ENCODE measurements at places on chromosomes 3 and 15.

DNA sequence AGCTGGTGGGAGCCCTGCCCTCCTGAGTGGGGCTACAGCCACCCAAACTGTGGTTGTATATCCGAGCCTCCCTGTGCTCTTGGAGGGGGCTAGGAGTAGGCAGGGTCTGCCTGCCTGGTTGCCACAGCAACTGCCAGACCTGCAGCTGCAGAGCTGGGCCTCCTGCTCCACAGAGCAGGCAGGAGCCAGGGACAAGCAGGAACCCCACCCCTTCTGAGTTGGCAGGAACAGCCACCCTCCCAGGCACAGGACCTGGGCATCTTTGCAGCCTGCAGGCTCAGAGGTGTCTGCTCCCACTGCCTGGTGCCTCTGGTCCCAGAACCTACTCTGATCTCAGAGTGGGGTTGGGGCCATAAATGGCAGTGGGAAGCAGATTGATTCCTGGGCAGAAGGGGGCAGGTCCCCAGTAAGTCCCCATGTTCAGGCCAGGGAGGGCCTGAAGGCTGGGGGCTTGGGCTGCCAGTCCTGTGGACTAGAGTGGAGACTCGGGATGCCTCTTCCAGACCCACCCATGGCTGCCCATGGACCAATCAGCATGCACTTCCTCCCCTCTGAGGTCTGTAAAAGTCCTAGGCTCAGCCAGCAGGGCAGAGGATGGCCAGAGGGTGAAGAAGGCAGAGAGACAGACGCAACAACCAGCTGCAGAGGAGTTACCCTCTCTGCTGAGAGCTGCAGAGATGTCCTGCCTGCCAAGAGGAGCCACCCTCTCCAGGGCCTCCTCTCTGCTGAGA is 10.3 kb upstream of the LRRC31 start:
- no peak for DNase-seq

DNA sequence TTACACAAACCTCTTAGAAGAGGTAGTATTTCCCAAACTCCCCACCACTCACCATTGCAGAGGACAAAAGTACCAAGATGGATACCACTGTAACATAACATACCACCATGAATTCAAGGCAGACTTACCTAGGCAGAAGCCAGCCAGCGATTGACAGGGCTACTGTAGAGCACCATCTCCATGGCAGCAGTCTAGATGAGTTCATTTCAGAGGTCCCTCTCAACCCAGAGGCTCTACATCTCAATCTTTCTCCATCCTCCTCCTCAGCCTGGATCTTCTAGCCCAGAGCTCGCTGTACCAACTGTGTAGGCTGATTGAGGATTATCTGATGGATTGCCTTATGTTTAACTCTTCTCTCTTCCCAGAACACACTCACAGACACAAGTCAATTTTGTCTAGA is 2.0 kb upstream of the PLIN1 start:
- DNase-seq = no peak

DNA sequence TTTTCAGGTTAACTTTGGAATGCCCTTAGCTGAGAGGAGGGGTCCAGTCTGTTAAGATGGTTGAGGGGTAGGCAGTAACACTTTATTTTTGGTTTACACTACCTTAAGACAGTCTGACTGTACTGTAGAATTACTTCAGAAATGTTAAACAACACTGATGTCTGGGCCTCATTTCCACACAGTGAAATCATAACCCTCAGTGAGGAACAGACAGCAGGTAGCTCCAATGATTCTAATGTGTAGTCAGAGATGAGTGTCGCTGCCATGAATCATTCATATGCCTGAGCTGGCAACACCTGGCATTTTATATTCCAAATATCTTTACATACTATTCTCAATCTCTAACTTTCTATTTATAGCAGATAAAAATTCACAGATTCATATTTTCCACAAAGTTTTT is 37.3 kb upstream of the POU1F1 start:
- DNase-seq = no peak

GRCh38 chr3:31713816-31714215 is 181.1 kb downstream of the STT3B start:
- DNase-seq = no peak

GRCh38 chr3:19945969-19946831 is 697 bp upstream of the RAB5A start:
- DNase-seq = peak; percentile 5

DNA sequence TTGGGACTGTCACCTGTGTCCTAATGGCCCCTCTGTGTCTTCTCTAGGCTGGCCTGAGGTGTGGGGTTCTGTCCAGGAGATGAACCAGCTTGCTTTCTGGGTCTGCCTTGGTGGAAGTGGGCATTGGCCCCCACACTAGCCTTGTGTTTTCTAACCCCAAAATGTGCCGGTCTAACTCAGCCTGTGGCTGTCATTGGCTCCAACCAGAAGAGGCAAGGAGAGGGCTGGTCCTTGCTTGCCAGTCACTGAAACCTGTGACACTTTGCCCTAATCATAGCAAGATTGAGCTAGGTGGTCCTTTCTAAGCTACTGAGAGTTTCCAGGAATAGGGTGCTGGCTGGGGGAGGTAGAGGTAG is 2.2 kb downstream of the C15orf39 start:
- DNase-seq = no peak

DNA sequence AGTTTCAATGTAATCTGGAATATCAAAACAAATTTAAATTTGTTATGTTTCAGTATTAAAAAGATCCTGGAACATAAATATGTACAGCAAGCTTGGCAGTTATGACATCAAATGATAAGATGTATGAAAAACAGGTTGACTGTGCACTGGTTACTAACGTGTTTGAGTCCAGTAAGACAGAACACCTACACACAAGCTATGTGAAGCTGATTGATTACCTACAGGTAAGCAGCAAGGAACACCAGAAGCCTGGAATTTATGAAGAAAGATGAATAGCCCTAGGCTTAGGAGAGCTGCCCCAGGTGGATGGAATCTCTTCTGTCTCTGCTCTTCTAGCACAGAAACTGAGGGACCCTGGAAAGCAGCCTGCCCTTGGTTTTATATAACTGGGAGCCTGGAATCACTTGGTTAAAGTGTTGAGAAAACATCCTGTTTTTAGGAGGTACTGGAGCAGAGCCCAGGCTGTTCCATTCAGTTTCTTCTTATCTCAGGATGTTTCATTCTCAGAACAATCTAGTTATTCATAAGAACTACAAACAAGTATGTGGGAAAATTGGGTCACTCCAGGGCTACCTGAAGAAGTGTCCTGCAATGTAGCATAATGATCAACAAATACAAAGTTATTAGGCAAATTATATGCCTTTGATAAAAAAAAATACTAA is 36.3 kb downstream of the SLITRK3 start:
- DNase-seq = no peak

DNA sequence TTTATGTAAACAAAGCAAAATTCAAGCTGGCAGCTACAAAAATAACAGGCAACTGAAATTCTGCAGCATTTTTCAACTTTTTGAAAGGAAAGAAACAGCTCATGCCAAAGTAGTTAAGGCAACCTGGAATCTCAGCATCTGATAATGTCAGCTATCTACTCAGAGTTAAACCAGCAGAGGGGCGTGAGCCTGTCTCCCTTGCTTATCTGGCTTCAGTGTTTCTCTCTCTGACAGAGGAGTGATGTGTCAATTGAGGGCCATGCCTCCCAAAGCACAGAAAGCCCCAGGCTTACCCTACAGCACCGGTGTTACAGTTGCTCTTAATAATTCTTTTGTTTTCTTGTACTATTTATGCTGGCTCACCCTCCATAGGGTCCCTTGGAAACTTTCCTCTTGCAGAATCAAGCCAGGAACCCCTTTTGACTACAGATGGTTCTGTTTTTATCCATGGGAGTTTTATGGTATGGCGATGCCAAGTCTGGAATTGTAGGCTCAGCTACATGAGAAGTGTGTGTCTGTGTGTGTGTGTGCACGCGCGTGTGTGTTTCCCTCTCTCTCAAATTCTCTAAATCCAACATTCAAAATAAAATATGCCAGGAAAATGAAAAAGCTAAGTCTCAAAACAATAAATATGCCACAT is 7.3 kb downstream of the TMEM212 start:
- no peak for DNase-seq

GRCh38 chr3:51382947-51383578 is 2.0 kb upstream of the MANF start:
- DNase-seq = no peak

DNA sequence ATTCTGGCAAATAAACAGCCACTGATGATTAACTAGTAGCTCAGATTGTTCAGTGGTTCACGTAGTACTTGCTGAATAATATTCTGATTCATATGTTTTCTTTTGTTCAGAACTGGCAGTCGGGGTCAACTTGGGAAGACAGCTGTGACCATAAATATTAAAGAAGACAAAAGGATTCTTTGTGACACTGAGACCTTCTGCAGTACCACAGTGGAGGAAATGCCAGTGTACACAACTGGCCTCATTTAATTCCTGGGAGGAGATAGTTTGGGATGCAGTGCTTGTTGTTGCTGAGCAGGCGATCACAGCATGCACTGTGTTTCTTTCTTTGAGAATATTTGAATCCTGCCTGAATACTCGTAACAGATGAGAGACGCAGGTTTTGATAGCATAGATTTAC is 26.7 kb upstream of the MCF2L2 start:
- DNase-seq = no peak

- no peak for DNase-seq
These were observed 50.5 kb upstream of the TEX264 start for GRCh38 chr3:51620543-51620942.

- no peak for DNase-seq
These were observed 320.9 kb upstream of the RASGRP1 start for GRCh38 chr15:38885471-38885952.

GRCh38 chr15:69462030-69462492 is 9.4 kb downstream of the RPLP1 start:
- DNase-seq = no peak

DNA sequence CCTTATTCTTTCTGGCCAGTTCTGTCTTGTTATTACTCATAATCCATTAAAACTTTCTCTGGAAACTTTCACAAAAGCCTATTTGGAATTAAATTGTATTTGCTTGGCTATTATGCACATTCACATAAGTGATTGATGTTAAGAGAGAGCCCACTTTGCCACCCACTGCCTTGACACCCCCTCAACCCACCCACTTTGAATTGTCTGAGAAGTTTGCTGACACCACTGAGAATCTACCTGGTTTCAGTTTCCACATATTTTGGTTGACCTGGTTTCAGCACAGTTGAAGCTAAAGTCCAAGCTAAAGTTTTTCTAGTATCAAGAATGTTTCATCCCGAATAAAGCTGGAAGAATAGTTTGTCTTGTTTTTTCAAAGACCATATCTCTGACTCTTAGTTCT is 70.9 kb downstream of the ARMC8 start:
- DNase-seq = no peak

- no peak for DNase-seq
These were observed 130.1 kb downstream of the TAFA4 start for GRCh38 chr3:68802111-68802870.

DNA sequence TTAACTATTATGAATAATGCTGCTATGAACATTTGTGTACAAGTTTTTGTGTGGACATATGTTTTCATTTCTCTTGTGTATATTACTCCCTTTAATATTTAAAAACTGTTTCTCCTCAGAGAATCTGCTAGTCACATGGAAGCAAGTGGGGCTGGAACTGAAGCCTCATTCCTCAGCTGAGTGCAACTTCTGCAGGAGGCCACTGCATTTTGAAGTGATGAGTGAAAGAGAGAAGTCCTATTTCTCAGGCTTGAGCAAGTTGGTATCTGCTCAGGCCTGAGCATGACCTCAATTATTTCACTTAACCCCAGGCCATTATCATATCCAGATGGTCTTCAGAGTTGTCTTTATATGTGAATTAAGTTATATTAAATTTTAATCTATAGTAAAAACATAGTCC is 11.5 kb downstream of the TLR9 start:
- no peak for DNase-seq

DNA sequence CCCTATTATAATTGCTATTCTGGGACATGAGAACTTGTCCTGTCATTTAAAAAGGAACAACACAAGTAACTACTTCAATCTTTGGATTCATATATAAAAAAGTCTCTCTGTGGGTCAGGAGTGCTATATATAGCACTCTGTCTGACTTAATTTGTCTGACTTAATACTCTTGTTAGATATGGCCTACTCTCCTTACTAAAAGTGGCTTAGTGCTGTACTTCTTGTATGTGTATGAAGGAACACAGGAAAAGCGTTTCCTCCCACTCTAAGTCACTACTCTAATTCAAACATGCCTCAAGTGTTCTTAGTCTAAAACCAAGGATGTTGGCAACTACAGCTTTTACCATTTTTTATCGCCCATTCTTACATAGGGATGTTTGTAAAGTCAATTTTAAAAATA is 255.2 kb upstream of the ROBO1 start:
- no peak for DNase-seq

GRCh38 chr3:114887806-114888205 is 259.3 kb downstream of the ZBTB20 start:
- DNase-seq = no peak

- DNase-seq = no peak
These were observed 16.0 kb downstream of the NR1D2 start for GRCh38 chr3:23961066-23961465.

DNA sequence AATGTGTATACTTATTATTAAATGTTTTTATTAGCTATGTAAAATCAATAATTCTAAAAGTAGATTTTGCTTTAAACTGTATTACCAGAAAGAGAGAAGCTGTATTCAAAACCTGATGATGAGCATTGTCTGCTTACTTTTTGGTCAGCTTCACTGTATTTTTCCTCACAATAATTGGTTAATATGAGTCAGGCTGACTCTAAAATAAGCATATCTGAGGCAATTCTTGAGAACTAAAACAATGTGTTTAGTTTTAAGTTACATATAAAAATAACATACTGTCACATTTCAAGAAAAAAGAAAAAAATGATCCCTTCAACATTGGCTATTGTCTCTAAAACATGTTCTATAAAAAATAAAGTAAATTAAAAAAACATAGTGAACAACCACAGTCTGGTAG is 66.1 kb downstream of the EPHA3 start:
- DNase-seq = no peak

- DNase-seq = no peak
These were observed 32.1 kb upstream of the EBLN2 start for GRCh38 chr3:73029321-73029796.

GRCh38 chr3:37040231-37040630 is 46.9 kb downstream of the MLH1 start:
- no peak for DNase-seq

- DNase-seq = no peak
These were observed 109.4 kb upstream of the FGF7 start for GRCh38 chr15:49313650-49314049.

GRCh38 chr3:150006794-150007193 is 36.1 kb upstream of the PFN2 start:
- no peak for DNase-seq

GRCh38 chr3:12473511-12473910 is 10.8 kb upstream of the TSEN2 start:
- no peak for DNase-seq

- no peak for DNase-seq
These were observed 110.6 kb upstream of the DCBLD2 start for GRCh38 chr3:99012051-99012450.

DNA sequence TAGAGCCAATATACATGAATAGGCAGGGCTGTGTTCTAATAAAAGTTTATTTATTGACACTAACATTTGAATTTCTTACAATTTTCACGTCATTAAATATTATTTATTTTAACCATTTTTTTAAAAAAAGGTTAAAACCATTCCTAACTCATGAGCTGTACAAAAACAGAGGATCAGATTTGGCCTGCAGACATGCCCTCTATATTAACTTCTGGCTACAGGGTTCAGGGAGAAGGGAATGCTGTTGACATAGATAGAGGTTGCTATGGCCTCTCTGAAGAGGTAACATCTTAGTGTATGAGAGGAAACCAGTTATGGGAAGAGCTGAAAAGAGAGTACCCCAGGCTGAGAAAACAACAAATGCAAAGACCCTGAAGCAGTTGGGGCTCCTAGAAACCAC is 19.1 kb upstream of the RAP2B start:
- no peak for DNase-seq
